ENCODE measurements at places on chromosomes 1 and 21. TPM values are rescaled to one million over a fixed set of nuclear protein-coding genes. Genes with fewer than 3 reads are reported as not detected.

The FBXO2 gene
- total RNA-seq, result 4.5 TPM

The MYBPHL gene
- total RNA-seq, result not detected

The DCDC2B gene
- total RNA-seq, result not detected

The DIO1 gene
- total RNA-seq, result 0.17 TPM

The RNU1-4 gene
- under 0.01 TPM for total RNA-seq

The CD48 gene
- total RNA-seq, result 286 TPM

- DNase-seq, result no peak
These were observed 10.7 kb downstream of the RAB42 start for GRCh38 chr1:28602536-28603439.

DNA sequence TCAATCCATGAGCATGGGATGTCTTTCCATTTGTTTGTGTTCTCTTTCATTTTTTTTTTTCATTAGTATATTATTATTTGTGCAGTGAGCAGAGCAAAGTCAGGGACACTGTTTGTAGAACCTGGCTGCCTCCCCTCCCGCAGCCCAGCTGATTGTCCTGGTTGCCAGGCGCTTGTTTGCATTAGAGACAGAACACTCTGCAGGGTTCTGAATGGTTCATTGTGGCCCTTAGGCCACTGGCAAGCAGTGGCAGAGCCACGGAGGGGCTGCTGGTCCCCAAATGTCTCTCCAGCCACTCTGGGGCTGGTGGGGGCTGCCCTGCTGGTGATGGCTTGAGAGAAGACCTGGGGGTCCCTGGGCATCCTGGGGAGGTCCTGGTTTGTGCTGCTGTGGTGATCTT is 29.0 kb downstream of the ETS2 start:
- DNase-seq, result no peak

DNA sequence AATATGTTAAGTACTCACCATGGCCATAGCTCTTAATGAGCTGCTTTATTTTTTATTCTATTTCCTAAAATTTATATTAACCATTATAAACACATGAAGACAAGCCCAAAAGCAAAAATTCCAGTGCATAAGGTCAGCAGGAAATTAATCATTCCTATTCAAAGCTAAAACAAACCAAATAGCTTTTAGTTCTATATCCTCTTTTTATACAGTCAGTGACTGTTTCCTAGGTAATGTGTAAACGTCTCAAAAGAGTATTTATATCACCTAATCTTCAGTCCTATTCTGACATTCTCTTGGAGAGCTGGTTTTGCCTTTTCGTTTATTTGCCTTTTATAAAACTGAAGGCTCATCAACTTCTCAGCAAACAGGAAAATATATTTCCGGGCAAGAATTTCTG is 4.2 kb downstream of the GOLPH3L start:
- DNase-seq, result no peak

DNA sequence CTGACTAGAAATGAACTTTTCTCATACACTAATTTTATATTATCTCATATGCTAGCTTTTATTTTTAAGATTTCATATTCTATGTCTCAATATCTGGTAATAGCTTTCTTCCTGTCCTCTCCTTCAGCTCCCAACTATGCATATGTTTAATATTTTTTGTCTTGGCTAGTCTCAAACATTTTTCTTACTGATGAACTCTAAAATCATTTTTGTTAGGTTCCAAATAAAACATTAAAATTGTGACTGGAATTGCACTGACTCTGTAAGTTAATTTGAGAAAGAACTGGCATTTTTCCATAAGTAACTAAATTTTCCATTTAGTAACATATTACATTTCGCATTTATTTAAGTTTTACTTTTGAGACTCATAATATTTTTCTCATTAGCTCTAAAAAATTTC is 368.5 kb upstream of the DPYD start:
- no peak for DNase-seq

DNA sequence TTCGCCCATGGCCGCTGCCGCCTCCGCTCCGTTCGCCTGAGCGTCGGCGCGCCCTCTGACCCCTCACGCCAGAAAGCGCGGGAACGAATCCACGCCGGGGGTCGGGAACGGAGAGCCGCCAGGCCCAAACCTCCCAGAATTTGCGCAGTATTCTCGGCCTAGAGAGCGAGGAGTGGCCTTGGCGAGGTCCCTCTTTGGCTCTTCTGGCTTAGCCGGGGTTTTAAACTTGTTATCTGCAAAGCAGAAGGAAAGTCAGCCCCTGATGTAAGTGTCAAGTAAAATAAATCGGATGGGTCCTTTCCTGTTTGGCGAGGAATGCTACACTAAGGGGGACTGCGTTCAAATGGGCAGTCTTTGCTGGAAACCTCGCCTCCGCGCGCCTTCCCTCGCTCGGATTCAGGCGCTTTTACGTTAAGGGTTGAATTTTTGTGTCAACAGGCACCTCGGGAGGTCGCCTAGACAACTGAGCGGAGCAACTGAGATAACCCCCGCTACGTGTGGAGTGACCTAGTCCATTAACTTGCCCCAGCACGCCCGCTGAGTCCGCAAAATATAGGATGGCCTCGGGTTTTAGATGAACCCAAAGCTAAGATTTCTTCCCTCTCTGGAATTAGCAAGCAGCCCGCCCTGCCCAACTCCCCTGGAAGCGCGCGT is 1.1 kb downstream of the HSF2BP start:
- no peak for DNase-seq

DNA sequence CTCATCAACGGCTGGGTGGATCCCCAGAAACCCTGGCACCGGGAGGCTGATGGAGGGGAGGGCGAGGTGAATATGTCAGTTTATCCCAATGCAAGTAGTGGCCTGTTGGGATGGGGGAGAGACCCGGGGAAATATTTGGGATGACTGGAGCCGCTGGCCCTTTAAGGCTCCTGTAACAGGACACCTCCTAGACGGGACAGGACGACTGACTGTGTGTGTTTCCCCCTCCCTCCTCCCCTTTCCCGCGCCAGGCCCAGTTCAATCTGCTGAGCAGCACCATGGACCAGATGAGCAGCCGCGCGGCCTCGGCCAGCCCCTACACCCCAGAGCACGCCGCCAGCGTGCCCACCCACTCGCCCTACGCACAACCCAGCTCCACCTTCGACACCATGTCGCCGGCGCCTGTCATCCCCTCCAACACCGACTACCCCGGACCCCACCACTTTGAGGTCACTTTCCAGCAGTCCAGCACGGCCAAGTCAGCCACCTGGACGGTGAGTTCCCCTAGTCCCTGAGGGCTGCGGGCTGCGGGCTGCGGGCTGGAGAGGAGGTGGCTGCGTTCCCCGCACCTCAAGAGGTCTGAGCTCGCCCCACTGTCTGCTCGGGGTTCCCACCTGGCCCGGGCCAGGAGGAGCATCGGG is 44.8 kb upstream of the CCDC27 start:
- no peak for DNase-seq

DNA sequence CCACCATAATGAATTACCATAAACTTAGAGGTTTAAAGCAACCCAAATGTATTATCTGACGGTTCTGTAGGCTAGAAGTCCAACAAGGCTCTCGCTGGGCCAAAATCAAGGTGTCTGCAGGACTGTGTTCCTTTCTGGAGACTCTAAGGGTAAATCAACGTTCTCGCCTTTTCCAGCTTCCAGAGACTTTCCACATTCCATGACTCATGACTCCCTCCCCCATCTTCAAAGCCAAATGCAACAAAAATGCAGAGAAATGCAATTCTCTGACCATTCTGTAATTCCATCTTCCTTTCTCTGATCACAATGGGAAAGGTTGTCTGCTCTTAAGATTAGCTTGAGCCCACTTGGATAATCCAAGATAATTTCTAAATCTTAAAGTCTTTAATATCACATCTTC is 287.1 kb downstream of the LTN1 start:
- DNase-seq, result no peak

DNA sequence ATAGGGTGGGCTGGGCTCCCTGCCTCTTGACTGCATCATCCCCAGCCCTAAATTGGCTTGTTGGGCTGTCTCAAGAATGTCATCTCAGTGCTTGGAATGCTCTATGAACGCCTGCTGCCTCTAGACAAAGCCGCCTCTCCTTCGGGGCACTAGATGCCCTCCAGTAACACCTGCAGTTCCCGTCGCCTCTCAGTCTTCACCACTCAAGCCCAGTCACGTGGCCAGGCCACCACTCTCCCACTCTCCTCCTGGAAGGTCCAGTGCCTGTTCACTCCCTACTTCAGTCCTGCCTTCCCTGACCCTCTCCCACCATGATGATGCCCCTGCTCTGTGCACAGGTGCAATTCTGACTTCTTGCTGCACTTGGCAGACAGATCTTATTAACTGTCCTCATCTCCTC is 7.0 kb downstream of the TAS1R2 start:
- DNase-seq, result no peak

DNA sequence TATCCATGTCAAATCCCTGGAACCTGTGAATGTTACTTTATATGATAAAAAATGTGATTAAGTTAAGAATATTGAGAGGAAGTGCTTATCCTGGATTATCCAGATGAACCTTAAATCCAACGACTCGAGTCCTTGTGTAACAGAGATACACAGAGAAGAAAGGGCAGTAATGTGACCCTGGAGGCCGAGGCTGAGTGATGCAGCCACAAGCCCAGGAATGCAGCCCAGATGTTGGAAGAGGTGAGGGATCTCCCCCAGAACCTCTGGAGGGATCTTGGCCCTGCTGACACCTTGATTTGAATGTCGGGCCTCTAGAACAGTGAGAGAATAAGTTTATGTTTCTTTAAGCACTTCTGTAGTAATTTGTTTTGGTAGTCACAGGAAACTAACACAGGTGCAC is 18.0 kb downstream of the LPGAT1 start:
- DNase-seq, result no peak

GRCh38 chr1:212690816-212691403 is 8.7 kb downstream of the BATF3 start:
- no peak for DNase-seq

GRCh38 chr1:6118415-6118814 is 61.7 kb downstream of the CHD5 start:
- DNase-seq, result peak; percentile 10

DNA sequence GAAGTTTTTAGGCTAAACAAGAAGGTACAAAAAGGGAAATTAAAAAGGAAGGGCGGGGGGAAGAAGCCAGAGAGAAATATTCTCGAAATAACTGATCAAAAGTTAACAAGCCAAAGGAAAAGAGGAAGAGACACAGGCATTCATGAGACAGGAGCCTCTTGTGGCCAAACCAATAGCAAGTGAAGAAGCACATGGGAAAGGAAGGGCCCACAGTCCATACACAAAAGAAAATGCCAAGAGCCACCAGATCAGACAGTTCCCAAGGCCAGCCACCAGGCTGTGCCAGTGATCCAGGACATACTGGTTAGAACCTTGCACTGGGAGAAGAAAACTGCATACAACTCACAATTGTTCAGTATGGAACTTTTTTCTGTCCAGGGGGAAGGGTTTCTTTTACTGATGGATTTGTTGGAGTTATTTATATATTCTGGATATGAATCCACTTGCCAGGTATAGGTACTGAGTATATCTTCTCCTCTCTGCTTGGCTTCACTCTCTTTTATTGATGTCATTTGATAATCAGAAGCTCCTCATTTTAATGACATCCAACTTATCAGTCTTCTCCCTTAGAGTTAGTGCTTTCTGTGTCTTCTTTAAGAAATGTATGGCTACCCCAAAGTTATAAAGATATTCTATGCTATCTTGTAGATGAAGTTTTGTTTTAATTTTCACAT is 76.8 kb downstream of the CD46 start:
- no peak for DNase-seq

GRCh38 chr1:107807405-107807804 is 157.6 kb downstream of the VAV3 start:
- DNase-seq, result no peak

All from spleen (tissue), 13 donors.